ENCODE measurements at places on chromosomes 16 and 17. TPM values are rescaled to one million over a fixed set of nuclear protein-coding genes. Genes with fewer than 3 reads are reported as not detected.

GRCh38 chr16:19804538-19805323 lies 79.9 kb downstream of the GPRC5B start:
- H3K27me3 ChIP-seq = no peaks in the 10 kb centered on the region
- DNase-seq = peak; percentile 80
- no peak overlapping the region for H3K27ac ChIP-seq
- no peak overlapping the region for H3K4me3 ChIP-seq

- no peak overlapping the region for H3K4me3 ChIP-seq
- no peak for DNase-seq
- H3K27ac ChIP-seq = no peak overlapping the region
- H3K36me3 ChIP-seq = no peaks in the 10 kb centered on the region
- H3K4me1 ChIP-seq = no peaks in the 10 kb centered on the region
- H3K27me3 ChIP-seq = no peaks in the 10 kb centered on the region
These were observed 20.5 kb upstream of the SDR42E2 start for GRCh38 chr16:22141767-22142166.

- H3K36me3 ChIP-seq = peaks cover 61% of the 10 kb centered on the region
- no peak for DNase-seq
- H3K4me1 ChIP-seq = peaks cover 8% of the 10 kb centered on the region
- no peaks in the 10 kb centered on the region for H3K27me3 ChIP-seq
- no peak overlapping the region for H3K27ac ChIP-seq
These were observed 25.4 kb downstream of the PELP1 start for GRCh38 chr17:4678448-4679026.

GRCh38 chr17:13352747-13353415 lies 248.8 kb downstream of the HS3ST3A1 start:
- H3K4me1 ChIP-seq = no peaks in the 10 kb centered on the region
- H3K36me3 ChIP-seq = no peaks in the 10 kb centered on the region
- DNase-seq = no peak
- no peaks in the 10 kb centered on the region for H3K27me3 ChIP-seq

The KRT38 gene
- total RNA-seq = not detected

The PIGS gene
- total RNA-seq = 50.8 TPM

The ZFP1 gene
- total RNA-seq = 5.9 TPM

The TEKT5 gene
- not detected for total RNA-seq

The MILR1 gene
- total RNA-seq = 6.4 TPM

GRCh38 chr17:34562387-34562786 lies 17.0 kb upstream of the TMEM132E start:
- H3K27me3 ChIP-seq = peaks cover 10% of the 10 kb centered on the region
- no peak for DNase-seq

- no peaks in the 10 kb centered on the region for H3K36me3 ChIP-seq
- no peak overlapping the region for H3K27ac ChIP-seq
- peaks cover 5% of the 10 kb centered on the region for H3K4me1 ChIP-seq
- H3K27me3 ChIP-seq = no peaks in the 10 kb centered on the region
- H3K4me3 ChIP-seq = no peak overlapping the region
These were observed 1.1 kb downstream of the FAM171A2 start for GRCh38 chr17:44362459-44362948.

- H3K27me3 ChIP-seq = no peaks in the 10 kb centered on the region
- H3K4me1 ChIP-seq = no peaks in the 10 kb centered on the region
- no peak overlapping the region for H3K4me3 ChIP-seq
- no peak overlapping the region for H3K27ac ChIP-seq
- no peaks in the 10 kb centered on the region for H3K36me3 ChIP-seq
These were observed 208.5 kb downstream of the TMEM114 start for GRCh38 chr16:8381814-8382213.

DNA sequence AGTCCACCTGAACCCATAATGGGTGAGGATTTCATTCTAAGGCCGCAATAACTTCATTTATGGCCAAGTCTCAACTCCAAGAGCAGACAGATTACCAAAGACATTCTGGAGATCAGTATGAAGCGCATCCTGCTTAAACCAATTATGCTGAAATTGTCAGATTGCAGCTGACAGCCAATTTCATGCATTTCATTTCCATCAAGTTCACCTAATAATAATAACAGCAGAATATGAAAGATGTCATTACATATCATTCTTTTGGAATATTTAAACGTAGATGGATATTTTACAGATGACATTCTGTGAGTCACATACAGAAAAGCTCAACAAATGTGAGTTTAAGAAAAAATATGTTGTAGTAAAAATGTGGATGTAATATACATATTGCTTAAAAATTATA lies 54.9 kb upstream of the NACA2 start:
- H3K4me3 ChIP-seq = no peak overlapping the region
- H3K27me3 ChIP-seq = no peaks in the 10 kb centered on the region
- H3K4me1 ChIP-seq = no peaks in the 10 kb centered on the region
- H3K36me3 ChIP-seq = no peaks in the 10 kb centered on the region
- DNase-seq = no peak
- H3K27ac ChIP-seq = no peak overlapping the region

DNA sequence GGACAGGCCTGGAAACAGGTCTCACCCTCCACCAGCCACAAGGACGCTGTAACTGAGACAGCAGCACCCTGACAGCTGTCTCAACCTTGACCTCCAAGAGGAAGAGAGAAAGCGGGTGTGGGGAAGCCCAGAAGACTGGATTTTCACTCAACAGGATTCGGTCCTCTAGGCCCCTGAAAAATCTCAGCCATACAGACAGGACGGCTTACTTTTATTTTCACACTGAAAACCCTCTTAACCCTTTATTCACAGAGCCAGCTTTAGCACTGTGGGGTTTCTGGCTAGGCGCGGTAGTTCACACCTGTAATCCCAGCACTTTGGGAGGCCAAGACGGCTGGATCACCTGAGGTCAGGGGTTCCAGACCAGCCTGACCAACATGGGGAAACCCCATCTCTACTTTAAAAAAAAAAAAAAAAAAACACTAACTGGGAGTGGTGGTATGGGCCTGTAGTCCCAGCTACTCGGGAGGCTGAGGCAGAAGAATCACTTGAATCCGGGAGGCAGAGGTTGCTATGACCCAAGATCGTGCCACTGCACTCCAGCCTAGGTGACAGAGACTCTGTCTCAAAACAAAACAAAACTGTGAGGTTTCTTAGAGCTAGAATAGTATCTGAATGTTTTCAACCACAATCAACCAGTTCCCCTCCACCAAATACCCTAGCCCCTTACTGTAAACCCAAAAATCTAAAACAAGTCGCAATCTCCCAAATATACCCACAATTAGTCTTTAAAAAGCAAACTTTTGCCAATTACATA lies 5.3 kb downstream of the ANKRD11 start:
- H3K4me3 ChIP-seq = no peak overlapping the region
- H3K36me3 ChIP-seq = no peaks in the 10 kb centered on the region
- H3K4me1 ChIP-seq = peaks cover 78% of the 10 kb centered on the region
- H3K27me3 ChIP-seq = no peaks in the 10 kb centered on the region
- peak; percentile 57 for DNase-seq

DNA sequence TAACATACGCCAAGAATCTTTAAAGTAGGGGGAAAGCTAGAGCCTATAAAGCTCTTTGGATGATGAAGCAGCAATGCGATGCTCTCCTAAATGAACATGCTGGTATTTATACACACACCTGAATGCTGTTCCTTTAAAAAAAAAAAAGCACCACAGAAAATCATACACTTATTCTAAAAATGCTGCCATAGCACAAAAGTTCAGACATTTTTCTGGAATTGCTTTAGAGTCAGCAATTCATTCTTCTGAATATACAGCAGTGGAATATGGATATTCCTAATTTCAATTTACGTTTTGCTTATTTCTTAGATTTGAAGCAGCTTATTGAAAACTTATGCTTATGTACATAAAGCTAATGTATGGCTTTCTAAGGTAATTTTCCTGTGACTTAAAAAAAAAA lies 3.1 kb downstream of the CSNK2A2 start:
- H3K27ac ChIP-seq = no peak overlapping the region
- no peak for DNase-seq
- H3K27me3 ChIP-seq = no peaks in the 10 kb centered on the region
- no peaks in the 10 kb centered on the region for H3K4me1 ChIP-seq
- H3K4me3 ChIP-seq = no peak overlapping the region
- H3K36me3 ChIP-seq = peaks cover 49% of the 10 kb centered on the region

DNA sequence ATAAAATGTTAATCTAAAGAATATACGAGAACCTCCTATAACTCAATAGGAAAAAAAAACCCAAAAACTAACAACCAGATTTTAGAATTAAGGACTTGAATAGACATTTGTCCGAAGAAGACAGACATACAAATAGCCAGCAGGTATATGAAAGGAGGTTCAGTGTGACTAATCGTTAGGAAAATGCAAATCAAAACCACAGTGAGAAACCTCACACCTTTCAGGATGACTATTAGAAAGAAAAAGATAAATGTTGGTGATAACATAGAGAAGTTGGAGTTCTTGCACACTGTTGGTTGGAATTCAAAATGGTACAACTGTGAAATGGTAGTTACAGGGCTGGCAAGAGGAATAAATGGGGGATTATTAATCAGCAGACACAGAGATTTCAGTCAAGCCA lies 339.0 kb downstream of the TMEM114 start:
- DNase-seq = no peak
- H3K4me3 ChIP-seq = no peak overlapping the region
- H3K4me1 ChIP-seq = no peaks in the 10 kb centered on the region
- H3K36me3 ChIP-seq = no peaks in the 10 kb centered on the region

GRCh38 chr17:74856112-74856511 lies 3.6 kb downstream of the GRIN2C start:
- no peaks in the 10 kb centered on the region for H3K27me3 ChIP-seq
- H3K4me3 ChIP-seq = no peak overlapping the region
- H3K4me1 ChIP-seq = peaks cover 12% of the 10 kb centered on the region
- DNase-seq = peak; percentile 70
- no peak overlapping the region for H3K27ac ChIP-seq

GRCh38 chr16:66660422-66661209 lies 35.9 kb downstream of the CMTM4 start:
- no peak overlapping the region for H3K4me3 ChIP-seq
- no peaks in the 10 kb centered on the region for H3K27me3 ChIP-seq
- no peaks in the 10 kb centered on the region for H3K36me3 ChIP-seq

DNA sequence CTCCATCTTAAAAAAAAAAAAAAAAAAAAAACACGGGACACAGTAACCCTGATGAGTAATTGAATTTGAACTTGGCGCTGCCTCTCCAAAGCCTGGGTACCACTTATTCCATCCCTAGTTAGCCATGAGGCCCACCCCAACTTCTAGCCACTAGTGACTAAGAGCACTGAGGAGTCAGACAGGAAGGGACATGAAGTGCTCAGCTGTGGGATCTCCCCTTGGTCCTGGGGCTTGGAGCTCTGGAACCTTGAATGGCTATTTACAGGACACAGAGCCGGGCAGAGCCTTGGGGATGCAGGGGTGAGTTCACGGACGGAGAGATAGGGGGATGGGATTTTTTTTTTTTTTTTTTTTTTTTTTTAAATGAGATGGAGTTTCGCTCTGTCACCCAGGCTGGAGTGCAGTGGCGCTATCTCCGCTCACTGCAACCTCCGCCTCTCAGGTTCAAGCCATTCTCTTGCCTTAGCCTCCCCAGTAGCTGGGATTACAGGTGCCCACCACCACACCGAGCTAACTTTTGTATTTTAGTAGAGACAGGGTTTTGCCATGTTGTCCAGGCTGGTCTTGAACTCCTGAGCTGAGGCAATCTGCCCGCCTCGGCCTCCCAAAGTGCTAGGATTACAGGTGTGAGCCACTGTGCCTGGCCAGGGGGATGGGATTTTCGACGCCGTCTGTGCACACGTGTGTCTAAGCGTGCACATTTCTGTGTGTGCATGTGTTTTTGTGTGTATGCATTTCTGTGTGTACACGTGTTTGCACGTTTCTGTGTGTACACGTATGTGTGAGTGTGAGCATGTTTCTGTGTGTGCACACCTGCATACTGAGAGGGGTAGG lies 20.4 kb upstream of the CIBAR2 start:
- H3K36me3 ChIP-seq = no peaks in the 10 kb centered on the region
- no peak overlapping the region for H3K4me3 ChIP-seq
- no peak overlapping the region for H3K27ac ChIP-seq
- no peak for DNase-seq

The SCRN2 gene
- total RNA-seq = 53.7 TPM

DNA sequence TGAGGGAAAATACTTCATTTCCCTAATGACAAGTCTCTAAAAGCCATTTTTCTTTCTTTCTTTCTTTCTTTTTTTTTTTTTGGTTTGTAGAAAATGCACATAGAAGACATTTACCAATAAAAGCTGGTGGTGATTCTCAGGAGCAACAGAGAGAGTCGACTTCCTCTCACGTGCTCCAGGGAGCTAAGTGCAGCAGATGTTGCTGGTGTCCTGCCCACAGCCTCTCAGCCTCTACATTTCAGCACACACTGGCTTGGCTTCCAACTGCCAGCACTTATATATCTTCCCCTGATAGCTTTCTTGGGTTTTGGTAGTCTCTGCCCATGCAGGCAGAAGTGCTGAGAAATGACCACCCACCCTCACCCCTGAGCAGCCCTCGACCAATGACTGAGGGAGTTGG lies 58.4 kb upstream of the MARCHF10 start:
- no peak overlapping the region for H3K27ac ChIP-seq
- H3K27me3 ChIP-seq = peaks cover 4% of the 10 kb centered on the region
- H3K4me1 ChIP-seq = no peaks in the 10 kb centered on the region
- no peak overlapping the region for H3K4me3 ChIP-seq
- no peaks in the 10 kb centered on the region for H3K36me3 ChIP-seq

The ZNF629 gene
- 26.4 TPM for total RNA-seq

- H3K27me3 ChIP-seq = peaks cover 14% of the 10 kb centered on the region
- no peaks in the 10 kb centered on the region for H3K36me3 ChIP-seq
- H3K27ac ChIP-seq = no peak overlapping the region
- H3K4me1 ChIP-seq = no peaks in the 10 kb centered on the region
These were observed 33.8 kb upstream of the SBK1 start for GRCh38 chr16:28258567-28258966.

DNA sequence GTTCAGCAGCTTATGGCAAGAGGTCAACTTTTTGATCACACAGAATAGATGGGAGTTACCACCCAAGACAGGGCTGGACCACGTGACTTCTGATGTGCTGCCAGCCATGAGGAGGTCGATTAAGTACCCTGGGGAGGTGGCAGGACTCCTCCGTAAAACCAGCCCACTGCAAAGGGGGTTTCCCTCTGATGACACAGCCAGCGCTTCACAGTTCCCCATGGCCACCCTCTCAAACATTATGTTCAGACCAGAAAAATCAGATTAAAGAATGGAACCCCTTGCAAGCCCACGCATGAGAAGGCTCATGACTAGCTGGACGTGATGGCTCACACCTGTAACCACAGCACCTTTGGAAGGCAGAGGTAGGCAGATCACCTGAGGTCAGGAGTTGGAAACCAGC lies 222.9 kb downstream of the CPPED1 start:
- H3K27me3 ChIP-seq = no peaks in the 10 kb centered on the region
- no peak for DNase-seq
- no peak overlapping the region for H3K4me3 ChIP-seq
- H3K4me1 ChIP-seq = no peaks in the 10 kb centered on the region

DNA sequence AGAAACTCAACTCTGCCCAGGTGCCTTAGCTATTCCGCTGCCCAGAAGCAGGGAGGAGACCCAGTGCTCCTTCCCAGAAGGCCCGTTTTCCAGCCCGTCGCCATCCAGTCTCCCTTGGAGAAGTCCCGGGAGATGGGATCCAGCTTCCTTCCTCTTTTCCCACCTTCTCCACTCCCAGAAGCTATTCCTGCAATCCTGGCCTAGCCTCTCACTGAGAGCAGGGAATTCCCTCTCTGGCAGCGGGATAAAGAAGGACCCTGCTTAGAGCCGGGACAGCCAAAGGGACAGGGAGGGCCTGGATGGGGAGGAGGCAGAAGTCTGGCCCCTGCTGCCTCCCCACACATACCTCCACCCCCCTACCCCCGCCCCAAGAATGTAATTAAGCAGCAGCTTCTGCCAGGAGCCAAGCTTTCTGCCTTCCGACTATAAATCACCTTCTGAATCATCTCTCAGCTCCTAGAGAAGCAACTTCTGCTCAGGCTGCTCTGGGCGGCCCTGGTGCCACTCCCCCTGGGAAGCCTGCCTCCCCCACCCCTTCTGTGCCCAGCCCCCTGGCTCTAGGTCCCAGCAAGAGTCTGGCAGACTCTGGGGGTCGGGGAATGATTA lies 6.4 kb downstream of the WNT3 start:
- H3K27ac ChIP-seq = no peak overlapping the region
- H3K27me3 ChIP-seq = peaks cover 5% of the 10 kb centered on the region
- no peak for DNase-seq
- H3K4me1 ChIP-seq = no peaks in the 10 kb centered on the region
- H3K4me3 ChIP-seq = no peak overlapping the region
